ENCODE measurements at places on chromosomes 2 and 18. TPM values are rescaled to one million over a fixed set of nuclear protein-coding genes. Genes with fewer than 3 reads are reported as not detected.

The ANKRD30BL gene
- not detected for total RNA-seq

The CDKL4 gene
- 0.11 TPM for total RNA-seq

The GALNT13 gene
- total RNA-seq = not detected

The ACTR3 gene
- 530 TPM for total RNA-seq

The PAIP2B gene
- total RNA-seq = 0.84 TPM

The PROC gene
- total RNA-seq = not detected

The IL1RL2 gene
- not detected for total RNA-seq

The MAP4K4 gene
- 36.8 TPM for total RNA-seq

The PKDCC gene
- 0.11 TPM for total RNA-seq

The MAP2 gene
- total RNA-seq = not detected

The SERPINB11 gene
- total RNA-seq = not detected

The ZNF638 gene
- total RNA-seq = 96.5 TPM

The WDSUB1 gene
- total RNA-seq = 7.1 TPM

The PSMA8 gene
- 1.2 TPM for total RNA-seq

The ZNF142 gene
- total RNA-seq = 48.7 TPM

The IL1R1 gene
- 0.52 TPM for total RNA-seq

The CPLX4 gene
- total RNA-seq = not detected

The DSEL gene
- total RNA-seq = 0.05 TPM

The MCFD2 gene
- 45.2 TPM for total RNA-seq

The KCNS3 gene
- 0.16 TPM for total RNA-seq

The CRIM1 gene
- 12.4 TPM for total RNA-seq

The FAP gene
- not detected for total RNA-seq

The DGUOK gene
- 90.9 TPM for total RNA-seq

The NEU4 gene
- 3.2 TPM for total RNA-seq

The SNTG2 gene
- not detected for total RNA-seq

The TMEM247 gene
- total RNA-seq = not detected

The C2orf78 gene
- not detected for total RNA-seq

The CENPA gene
- total RNA-seq = 27.3 TPM

The HTR2B gene
- not detected for total RNA-seq

The PRKAG3 gene
- total RNA-seq = not detected

The KYNU gene
- not detected for total RNA-seq

The DPP4 gene
- 67.0 TPM for total RNA-seq

The HOXD12 gene
- total RNA-seq = not detected

The SGPP2 gene
- 10.6 TPM for total RNA-seq

The TBR1 gene
- not detected for total RNA-seq

The PSME4 gene
- total RNA-seq = 52.0 TPM

The LGALSL gene
- 2.6 TPM for total RNA-seq

The ACOXL gene
- 1.4 TPM for total RNA-seq

The ADD2 gene
- 3.1 TPM for total RNA-seq

The IL37 gene
- not detected for total RNA-seq

The PDE6D gene
- total RNA-seq = 35.5 TPM

The ITPRIPL1 gene
- total RNA-seq = 44.8 TPM

The RAB12 gene
- 17.2 TPM for total RNA-seq

The CLHC1 gene
- total RNA-seq = 12.3 TPM

The STAT4 gene
- 92.2 TPM for total RNA-seq

The CNDP1 gene
- 0.09 TPM for total RNA-seq

The HNMT gene
- total RNA-seq = not detected

The LINC00305 gene
- not detected for total RNA-seq

The DSG1 gene
- total RNA-seq = not detected

The DOK6 gene
- not detected for total RNA-seq

The SLC9A4 gene
- total RNA-seq = 0.09 TPM

The ANKRD29 gene
- total RNA-seq = not detected

The GREB1 gene
- total RNA-seq = 0.23 TPM

The FHOD3 gene
- not detected for total RNA-seq

The MC2R gene
- total RNA-seq = not detected

The ADNP2 gene
- 28.9 TPM for total RNA-seq

The MARS2 gene
- 17.2 TPM for total RNA-seq

All from activated T-helper 2 cell treated with anti-CD3 and anti-CD28 coated beads, Interferon-gamma antibody, Interleukin-2, Interleukin-4, amounts not matched to agents 10 μg/mL and 5 μg/mL and 100 μg/mL, durations not matched to agents 14 hours and 24 hours and 36 hours (primary cell).